ENCODE measurements at places on chromosomes 6 and 20.

GRCh38 chr6:64428186-64428585, 792.6 kb downstream of the PHF3 start:
- DNase-seq = no peak

DNA sequence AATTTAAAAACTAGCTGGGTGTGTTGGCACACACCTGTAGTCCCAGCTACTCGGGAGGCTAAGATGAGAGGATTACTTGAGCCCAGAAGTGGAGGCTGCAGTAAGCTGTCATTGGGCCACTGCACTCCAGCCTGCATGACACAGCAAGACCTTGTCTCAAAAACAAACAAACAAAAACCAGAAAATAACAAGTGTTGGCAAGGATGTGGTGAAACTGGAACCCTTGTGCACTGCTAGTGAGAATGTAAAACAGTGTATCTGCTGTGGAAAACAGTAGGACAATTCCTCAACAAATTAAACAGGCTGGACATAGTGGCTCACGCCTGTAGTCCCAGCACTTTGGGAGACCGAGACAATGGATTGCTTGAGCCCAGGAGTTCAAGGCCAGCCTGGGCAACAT, 3.5 kb downstream of the UQCC1 start:
- DNase-seq = no peak

DNA sequence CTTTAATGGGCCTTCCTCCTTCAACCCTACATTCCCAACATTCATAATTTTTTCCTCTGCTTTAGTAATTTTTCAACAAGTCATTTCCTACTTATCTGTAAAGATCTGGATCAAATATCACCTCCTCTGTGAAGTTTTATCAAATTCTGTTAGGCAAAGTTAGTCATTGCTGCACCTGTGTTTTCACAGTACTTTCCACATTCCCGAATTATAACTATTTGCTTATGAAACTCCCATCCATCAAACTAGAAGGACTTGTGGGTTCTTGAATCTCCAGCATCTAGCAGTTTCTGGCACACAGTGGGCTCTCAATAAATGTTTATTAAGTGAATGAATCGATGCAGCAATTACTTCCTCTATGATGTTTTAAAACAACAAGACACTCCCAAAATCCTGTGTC, 257.6 kb downstream of the HDGFL1 start:
- no peak for DNase-seq

DNA sequence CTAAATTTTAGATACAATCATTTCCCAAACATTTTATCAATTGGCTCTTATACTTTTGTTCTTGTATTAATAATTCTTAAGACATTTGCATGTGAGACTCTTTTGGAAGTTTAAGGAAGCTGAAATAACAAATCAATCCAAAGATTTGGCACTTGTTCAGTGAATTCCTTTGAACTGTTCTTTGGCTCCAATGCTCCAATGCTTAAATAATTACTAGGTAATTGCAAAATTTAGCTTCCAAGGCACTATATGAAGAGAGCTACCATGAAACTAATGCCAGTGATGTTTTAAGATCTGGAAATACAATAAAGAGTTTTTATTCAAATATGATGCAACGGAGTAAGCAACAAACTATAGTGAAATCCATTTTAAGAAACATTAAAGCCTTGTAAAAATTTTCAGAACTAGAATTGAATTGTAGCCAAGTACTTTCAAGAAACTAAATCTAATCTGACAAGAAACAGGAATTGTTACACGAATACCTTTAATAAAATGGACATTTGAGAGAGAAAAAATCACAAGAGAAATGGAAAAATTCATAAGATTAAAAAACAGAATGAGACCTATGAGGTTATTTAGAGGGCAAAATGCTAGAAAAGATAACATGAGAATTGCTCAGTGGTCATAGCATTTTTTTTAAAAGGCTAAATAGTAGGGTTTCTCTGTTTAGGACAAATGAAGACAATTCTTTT, 43.6 kb upstream of the SMLR1 start:
- no peak for DNase-seq

- no peak for DNase-seq
Observed at GRCh38 chr6:166786704-166787293, 159.7 kb upstream of the RPS6KA2 start.

GRCh38 chr20:57625181-57625958, 5.1 kb upstream of the ZBP1 start:
- no peak for DNase-seq

GRCh38 chr6:87817183-87817582, 115.2 kb upstream of the AKIRIN2 start:
- DNase-seq = no peak

DNA sequence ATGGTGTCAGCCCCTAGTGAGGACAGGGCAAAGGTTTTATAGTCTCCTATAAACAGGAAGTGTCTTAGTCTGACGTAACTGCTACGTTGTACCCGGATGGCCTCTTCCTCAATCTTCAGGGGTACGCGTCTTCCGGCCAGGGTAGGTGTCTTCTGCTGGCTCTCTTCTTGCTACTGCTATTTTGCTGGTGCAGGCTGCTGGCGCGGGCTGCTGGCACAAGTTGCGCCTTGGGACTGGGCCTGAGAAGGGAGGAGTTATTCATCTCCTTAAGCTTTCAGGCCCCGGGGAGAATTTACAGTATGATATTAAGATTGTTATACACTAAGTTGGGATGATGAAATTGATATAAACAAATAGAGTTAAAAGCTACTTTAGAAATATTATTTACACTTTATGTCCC, 74.4 kb downstream of the HDGFL1 start:
- no peak for DNase-seq
